Activated CD8-positive, alpha-beta memory T cell treated with anti-CD3 and anti-CD28 coated beads, Interleukin-2, amount 10 ng/mL, durations not matched to agents 7 days and 5 days (primary cell): ENCODE measurements at places on chromosomes 2 and 18. TPM values are rescaled to one million over a fixed set of nuclear protein-coding genes. Genes with fewer than 3 reads are reported as not detected.

GRCh38 chr2:53786352-53786704 is 425 bp downstream of the ASB3 start:
- DNase-seq, result peak; percentile 57

DNA sequence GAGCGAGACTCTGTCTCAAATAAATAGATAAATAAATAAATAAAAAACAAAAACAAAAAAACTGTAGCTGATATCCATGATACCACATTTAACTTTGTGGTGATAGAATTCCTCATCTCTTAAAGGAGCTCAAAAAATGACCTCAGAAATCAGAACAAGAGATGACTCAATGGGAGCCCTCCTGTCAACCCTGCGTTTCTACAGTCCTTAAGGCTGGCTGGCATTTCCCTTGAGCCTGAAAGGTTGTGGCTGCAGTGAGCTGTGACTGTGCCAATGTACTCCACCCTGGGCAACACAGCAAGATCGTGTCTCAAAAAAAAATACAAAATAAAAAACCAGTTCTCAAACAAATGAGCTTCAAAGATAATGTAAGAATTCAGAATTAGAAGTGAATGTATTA is 40.4 kb downstream of the CHST9 start:
- DNase-seq, result no peak

- no peak for DNase-seq
Observed at GRCh38 chr2:43465234-43465633, 130.6 kb downstream of the THADA start.

- DNase-seq, result no peak
Observed at GRCh38 chr18:46559946-46560670, 96.9 kb downstream of the LOXHD1 start.

DNA sequence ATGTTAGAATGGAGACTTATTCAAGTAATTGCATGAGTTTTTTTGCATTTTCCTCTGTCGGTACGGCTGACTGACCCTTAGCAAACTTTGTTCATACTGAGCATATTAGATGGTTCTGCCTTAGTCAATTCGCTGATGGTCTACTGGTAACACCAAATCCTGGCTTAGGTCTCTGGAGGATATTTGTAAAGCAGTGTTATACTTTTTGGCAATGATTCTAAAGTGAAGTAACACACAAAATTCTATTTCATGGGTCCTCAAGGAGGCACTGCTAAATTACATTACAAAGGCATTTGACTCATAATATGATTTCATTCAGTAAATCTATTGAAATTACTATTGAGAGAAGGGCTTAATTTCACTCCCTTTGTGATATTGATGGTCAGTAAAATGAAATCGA is 246.8 kb upstream of the RASGRP3 start:
- no peak for DNase-seq

- DNase-seq, result no peak
Observed at GRCh38 chr2:233423552-233423860, 69.2 kb downstream of the DGKD start.

DNA sequence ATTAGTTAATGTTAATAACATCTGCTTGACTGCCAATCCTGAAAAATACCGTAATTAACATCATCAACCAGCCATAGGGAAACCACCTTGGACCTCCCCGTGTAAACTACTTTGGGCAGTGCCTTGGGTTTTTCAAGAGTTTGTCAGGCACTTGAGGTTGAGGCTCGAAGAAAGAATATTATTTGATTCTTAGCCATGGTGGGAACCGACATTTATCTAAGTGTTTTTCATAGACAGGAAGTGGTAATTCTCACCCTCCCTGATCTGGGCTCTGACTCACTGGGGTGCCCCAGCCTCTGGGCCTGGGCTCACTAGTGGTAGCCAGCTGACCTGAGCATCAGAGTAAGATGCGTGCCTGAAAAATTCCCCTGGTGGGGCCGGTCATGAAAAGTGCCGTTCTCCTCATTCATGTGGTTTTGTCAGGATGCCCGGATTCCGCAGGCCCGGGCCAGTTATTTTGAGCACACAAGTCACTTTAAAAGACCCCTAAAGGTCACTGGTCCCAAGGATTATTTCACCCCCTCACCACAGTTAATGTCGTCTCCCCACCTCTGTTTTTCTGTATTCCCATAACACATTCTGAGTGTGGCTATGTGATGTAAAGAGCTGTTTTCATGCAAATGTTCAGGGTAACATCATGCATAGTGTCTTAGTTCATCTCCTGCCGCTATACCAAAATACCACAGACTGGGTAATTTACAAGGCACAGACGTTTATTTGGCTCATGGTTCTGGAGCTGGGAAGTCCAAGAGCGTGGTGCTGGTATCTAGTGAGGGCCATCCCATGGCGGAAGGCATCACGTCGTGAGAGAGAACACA is 21.6 kb upstream of the SPATA3 start:
- DNase-seq, result peak; percentile 88

DNA sequence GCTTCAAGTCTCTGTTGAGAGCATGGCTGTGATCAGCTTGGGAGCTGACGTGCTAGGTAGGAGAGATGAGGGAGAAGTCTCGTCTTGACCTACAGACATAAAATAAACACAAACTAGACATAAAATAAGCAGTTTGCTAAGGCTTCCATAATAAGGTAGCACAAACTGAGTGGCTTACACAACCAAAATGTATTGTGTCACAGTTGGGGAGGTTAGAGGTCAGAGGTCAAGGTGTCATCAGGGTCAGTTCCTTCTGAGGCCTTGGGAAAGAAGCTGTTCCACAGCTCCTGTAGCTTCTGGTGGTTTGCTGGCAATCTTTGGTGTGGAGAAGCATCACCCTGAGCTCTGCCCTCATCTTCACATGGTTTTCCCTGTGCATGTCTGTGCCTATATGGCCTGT is 20.2 kb downstream of the DAW1 start:
- DNase-seq, result no peak

DNA sequence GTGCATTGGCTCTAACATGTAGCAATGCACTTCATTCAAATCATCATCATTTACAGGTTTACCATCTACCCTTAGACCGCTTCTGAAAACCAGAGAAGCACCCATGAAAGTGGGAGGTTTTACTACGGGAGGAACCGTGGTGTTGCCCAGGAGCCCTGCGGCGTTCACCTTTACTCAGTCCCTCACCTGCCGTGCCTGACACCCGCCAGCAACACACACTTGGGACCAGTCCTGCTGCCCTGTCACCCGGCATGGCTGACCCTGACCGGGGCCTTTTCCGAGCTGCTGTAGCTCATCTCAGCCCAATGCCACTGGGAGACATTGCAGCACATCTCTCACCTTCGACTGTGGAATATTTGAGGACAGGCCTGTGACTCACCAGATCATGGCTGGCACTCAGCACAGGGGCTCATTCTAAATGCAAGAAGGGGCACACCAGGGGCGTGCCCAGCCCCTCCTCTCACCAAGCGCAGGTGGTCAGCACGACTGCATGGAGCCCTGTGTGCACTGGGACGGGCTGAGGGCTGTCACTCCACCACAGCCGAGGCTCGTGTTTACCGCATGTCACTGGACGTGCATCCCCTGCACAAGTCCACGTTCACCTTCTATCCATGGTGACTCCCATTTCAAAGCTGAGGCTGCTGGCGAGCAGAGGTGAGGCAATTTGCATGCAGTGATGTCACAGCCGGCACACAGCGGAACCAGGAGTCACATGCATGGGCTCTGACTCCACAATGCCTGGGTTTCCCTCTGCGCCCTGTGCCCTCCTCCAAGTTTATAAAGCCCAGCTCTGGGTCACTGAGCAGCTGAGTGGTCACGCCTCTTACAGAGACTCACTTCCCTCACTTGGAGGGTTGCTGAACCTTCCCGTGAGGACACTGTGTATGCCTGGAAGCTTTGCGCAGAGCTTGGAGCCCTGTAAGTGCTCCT is 76.7 kb upstream of the SNTG2 start:
- DNase-seq, result no peak

DNA sequence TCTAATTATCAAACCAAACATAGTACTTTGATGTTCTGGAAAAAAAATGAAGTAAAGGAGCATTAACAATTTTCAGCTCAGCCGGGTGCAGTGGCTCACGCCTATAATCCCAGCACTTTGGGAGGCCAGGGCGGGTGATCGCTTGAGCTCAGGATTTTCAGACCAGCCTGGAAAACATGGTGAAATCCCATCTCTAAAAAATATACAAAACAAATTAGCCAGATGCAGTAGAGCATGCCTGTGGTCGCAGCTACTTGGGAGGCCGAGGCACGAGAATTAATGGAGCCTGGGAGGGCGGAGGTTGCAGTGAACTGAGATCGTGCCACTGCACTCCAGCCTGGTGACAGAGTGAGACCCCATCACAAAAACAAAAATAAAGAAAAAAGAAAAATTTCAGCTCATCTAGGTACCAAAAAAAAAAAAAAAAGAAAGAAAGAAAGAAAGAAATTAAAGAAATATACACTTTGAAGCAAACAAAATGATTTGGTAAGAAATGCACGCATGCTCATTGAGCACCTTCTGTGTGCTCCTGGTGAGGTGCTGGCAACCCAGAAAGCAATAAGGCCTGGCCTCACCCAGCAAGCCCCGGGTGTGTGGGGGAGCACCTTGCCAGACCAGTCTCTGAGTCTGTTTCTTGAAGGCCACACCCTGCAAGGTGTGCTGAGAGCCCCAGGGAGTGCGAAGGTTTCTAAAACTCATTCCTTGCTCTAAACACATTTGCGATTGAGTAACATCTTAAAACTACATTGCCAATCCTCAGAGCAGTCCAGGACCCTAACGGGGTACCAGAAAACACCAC is 133.5 kb downstream of the TFCP2L1 start:
- DNase-seq, result no peak

DNA sequence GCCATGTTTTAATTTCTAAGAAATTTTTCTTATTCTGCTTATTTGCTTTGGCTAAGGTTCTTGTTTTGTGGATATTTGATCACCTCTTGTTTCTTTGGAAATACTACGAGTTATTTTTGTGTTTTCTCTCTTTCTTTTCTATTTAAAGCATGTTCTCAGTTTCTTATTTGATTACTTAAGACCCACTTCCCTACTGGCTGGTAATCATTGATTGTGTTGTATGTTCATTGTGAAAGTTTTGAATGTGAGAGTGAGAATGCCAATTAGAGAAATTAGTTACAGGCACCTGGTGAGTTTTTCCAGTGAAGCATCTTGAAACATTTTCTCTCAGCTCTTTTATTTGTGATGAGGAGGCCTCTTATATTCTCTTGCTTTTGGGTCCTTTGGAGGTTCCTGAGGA is 226.7 kb upstream of the MC4R start:
- DNase-seq, result no peak

DNA sequence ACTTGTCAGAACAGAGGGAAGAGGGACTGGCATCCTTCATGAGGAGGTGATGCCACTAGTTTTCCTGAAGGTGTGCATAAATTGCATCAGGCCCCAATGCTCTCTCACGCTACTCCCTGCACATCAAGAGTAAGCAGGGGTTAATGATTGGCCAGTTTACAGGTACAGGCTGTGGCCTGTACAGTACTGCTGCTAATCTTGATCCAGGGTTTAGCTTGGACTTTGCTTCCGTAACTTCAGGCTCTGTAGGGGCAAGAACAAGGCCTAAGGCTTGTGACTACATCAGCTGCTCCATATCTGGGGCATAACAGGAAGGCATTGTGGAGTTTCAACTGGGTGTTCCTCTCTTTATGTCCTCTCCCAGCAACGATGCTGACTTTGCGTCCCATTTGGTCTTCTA is 96.8 kb upstream of the FZD7 start:
- no peak for DNase-seq

DNA sequence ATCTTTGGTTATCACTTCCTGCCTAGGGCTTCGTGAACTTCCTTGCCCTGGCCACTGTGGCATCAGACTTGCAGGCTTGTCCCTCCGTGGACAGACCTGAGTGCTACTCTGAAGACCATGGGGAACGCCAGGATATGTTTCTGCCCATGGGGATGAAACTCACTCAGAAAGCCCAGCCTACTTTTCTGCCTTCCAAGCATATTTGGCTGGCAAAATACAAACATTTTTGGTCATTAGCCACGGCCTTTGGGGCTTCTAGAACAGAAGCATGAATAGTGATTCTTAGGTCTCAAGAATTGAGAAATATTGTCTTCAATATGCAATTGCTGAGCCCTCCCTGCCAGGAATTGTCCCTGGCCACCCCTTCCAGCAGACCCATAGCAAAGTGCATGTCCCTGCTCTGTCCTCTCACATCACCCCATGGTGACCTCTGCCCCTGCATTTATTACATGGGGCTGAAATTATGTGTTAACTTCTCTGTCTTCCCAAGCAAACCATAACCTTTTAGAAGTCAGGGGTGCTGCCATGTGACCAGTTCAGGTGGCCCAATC is 152.4 kb downstream of the OSR1 start:
- no peak for DNase-seq

GRCh38 chr2:42961961-42962360 is 169.6 kb upstream of the HAAO start:
- DNase-seq, result no peak

GRCh38 chr18:35174745-35175144 is 66.1 kb upstream of the ZNF397 start:
- DNase-seq, result no peak

- no peak for DNase-seq
Observed at GRCh38 chr2:138280999-138281695, 220.4 kb upstream of the SPOPL start.

GRCh38 chr2:19799881-19800780 is 101.7 kb downstream of the TTC32 start:
- DNase-seq, result no peak

DNA sequence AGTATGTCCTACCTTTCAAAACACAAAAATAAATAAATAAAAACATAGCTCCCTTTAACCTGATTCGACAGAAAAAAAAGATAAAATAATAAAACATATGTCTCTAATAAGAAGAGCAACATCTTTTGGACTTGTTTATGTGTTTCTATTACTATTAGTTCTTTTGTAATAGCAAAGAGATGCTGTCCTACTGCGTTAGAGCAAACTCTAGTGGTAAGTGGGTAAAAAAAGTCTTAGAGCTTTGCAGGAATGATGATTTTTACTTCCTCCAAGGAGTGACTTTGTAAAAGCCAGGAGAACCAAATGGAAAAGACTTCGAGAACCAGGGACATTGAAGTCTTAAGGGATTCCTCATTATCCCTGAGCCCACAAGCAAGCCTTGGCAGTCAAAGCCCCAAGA is 450.1 kb downstream of the METTL4 start:
- DNase-seq, result no peak

Gene SULT1C4
- not detected for total RNA-seq

Gene CELF4
- total RNA-seq, result not detected

Gene NOSTRIN
- total RNA-seq, result not detected

Gene FAM237A
- not detected for total RNA-seq

Gene UPP2
- not detected for total RNA-seq

Gene NIF3L1
- total RNA-seq, result 37.6 TPM

Gene ADRA2B
- 0.09 TPM for total RNA-seq

Gene CBLN2
- not detected for total RNA-seq

Gene SPATA3
- 0.44 TPM for total RNA-seq

Gene MEP1B
- 0.20 TPM for total RNA-seq

Gene CYP27A1
- not detected for total RNA-seq

Gene PFN4
- not detected for total RNA-seq

Gene PMS1
- 42.1 TPM for total RNA-seq
